Stimulated activated CD8-positive, alpha-beta memory T cell treated with anti-CD3 and anti-CD28 coated beads, Interleukin-7, amount 100 ng/mL, for 4 hours (primary cell): ENCODE measurements at places on chromosomes 6 and 20.

- no peak for DNase-seq
Observed at GRCh38 chr6:14450133-14450504, 332.5 kb downstream of the CD83 start.

- no peak for DNase-seq
Observed at GRCh38 chr20:60882836-60883235, 369.2 kb upstream of the CDH4 start.

DNA sequence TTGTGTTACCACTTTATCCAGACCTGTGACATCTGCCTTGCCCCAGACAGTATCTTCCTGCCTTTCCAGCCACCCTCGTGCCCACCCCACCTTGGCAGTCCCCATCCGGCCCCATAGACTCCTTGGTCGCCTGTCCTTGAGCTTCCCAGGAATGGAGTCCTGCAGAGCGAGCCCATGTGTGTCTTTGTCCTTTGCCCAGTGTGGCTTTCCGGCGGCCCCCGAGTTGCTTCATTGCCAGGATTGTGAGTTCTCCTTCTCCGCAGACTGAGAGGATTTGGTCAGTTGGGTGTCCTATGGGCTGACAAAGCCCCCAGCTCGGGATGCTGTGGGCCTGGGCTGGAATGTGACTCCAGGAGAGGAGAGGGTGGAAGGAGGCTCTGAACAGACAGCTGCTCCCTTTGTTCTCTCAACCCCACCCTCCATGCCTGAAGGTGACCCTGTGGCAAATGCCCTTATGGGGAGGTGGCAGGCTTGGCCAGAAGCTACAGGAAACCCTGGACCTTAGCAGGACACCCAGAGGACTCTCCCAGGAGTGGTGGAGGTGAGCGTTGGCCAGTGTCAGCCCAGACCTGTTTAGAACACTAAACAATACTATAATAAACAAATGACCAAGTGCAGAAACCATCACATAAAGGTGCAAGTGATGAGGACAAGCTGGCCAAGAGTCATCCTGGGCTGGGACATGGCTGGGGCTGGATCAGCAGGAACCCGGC lies 1.9 kb upstream of the CST1 start:
- DNase-seq, result no peak

DNA sequence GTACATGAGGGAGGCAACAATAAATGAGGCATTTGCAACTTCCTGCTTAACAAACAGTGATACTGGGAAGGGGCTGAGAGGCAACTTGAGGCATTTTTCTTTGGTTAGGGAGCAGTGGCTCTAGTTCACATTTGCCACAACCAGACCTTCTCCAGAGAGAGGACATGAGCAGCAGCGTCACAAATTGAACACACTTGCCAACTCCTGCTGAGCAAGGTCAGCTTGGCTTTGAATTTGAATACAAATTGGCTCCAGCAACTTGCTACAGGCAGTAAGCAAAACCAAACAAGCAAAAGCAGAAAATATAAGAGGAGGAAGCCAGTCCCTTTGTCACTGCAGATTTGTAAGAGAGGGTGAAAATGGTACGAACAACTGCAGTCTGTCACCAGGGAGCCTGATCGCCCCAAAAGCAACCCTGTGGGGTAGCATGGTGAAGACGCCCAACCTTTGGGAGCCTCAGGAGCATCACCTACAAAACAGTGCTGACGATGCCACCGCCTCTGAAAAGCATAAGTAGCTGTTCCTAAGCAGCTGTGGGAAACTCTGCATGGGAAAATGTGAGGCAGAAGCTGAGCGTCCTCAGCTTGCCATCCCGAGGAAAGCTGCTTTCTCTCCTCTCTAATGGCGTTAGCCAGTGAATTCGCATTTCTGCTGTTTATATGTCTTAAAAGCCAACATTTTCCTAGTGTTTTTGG lies 378.7 kb downstream of the RNGTT start:
- no peak for DNase-seq

- no peak for DNase-seq
Observed at GRCh38 chr20:49460916-49461315, 21.6 kb downstream of the KCNB1 start.

- DNase-seq, result no peak
Observed at GRCh38 chr6:143465546-143465945, 14.9 kb downstream of the PEX3 start.

DNA sequence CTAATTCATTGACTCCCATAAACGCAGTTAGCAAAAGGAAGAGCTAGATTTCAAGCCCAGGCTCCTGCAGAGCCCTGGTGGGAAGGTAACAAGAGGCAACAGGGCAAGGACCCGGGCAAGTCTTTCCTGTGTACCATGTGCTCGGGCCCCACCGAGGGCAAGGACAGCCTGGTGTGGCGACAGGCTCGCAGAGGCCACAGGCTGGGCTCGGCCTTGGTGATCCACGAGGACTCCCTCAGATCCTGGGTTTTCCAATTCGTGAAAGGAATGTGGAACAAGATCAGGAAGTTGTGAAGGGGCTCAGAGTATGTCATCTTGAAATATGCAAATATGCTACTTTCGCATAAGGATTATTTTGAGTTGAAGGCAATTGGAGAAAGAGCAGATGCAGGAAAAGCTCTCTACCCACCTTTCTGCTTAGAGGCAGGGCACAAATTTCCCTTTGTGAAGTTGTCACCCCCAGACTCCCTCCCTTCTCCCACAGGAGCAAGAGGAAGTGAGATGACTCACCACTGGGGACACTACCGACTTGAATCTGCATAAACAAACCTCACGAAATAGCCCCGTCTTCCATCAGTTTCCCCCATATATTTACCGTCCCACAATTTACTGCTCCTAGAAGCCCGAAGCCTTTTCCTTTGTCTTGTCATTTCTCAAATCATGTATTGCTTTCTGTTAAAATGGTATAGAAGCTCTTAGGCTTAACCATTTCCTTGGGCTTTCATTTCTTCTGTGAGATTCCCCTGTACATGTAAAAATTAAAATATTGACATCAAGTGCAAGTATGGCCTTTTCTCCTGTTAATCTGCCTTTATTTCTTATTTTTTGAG lies 79.0 kb downstream of the PSMG4 start:
- no peak for DNase-seq

- DNase-seq, result no peak
Observed at GRCh38 chr6:104711371-104711770, 148.3 kb downstream of the HACE1 start.

DNA sequence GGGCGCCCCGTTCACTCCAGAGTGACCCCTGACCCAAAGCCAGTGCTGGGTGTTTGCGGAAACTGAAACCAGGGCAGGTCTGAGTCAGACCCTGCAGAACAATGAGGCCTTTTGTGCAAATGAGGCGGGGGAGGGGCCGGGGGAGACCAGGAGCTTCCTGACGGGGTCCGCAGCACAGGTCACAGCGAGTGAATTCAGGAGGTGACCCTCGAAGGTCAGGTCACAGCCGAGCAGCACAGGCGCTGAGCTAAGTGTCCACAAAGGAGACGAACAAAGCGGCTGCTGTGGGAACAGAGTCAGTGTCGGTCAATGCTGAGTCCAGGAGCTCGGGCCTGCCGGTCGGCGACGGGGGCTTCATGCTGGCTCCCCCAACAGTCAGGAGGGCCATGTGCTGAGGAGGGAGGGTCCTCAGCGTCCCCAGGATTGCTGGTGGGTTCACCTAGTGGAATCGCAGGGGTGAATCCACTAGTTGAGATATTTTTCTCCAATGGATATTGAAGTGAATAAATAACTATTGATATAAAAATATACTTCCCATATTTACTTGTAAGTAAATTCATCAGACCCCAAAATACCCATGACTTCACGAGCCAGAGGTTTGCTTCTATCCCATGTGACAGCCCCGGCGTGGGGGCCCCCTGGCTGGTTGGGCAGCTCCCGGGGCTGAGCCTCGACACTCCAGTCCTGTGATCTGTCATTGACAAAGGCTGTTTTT lies 188.4 kb upstream of the SULF2 start:
- no peak for DNase-seq

GRCh38 chr6:117595099-117595923 lies 7.0 kb downstream of the GOPC start:
- no peak for DNase-seq

GRCh38 chr6:24329451-24329850 lies 28.4 kb downstream of the DCDC2 start:
- DNase-seq, result no peak

GRCh38 chr6:21384216-21384615 lies 209.3 kb upstream of the SOX4 start:
- no peak for DNase-seq
